ENCODE measurements at places on chromosomes 12 and 14. TPM values are rescaled to one million over a fixed set of nuclear protein-coding genes. Genes with fewer than 3 reads are reported as not detected.

CPNE8 gene
- 19.7 TPM for total RNA-seq

CIROP gene
- total RNA-seq = not detected

TMEM119 gene
- total RNA-seq = not detected

PLXNC1 gene
- 3.2 TPM for total RNA-seq

GDF3 gene
- not detected for total RNA-seq

IRAK3 gene
- total RNA-seq = 0.37 TPM

SPRYD4 gene
- 3.7 TPM for total RNA-seq

FMNL3 gene
- 32.0 TPM for total RNA-seq

RNFT2 gene
- 1.3 TPM for total RNA-seq

UNC79 gene
- total RNA-seq = 0.12 TPM

PRKCH gene
- total RNA-seq = 8.8 TPM

KRT4 gene
- total RNA-seq = not detected

MIP gene
- total RNA-seq = 0.17 TPM

NRL gene
- total RNA-seq = 2.2 TPM

FBXO33 gene
- total RNA-seq = 13.2 TPM

B3GNT4 gene
- total RNA-seq = 0.78 TPM

CIT gene
- total RNA-seq = 3.2 TPM

LRIG3 gene
- 115 TPM for total RNA-seq

DNA sequence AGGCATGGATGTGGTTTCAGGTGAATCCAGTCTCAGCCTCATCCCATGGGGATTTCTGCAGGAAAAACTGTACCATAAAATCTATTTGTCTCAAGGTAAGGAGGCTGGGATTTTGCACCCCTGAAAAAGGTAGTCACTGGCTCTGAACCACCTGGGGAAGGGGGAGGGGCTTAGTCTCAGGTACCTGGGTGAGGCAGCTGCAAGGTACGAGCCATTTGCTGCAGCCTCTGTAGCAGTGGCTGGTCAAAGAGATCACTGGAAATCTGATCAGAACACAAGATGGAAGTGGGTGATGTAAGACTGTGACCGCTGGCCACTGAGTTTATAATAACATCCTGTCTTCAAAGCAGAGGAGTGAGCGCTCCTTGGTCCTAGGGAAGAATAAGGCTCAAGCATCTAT, 209.9 kb upstream of the NOS1 start:
- no peak for DNase-seq

GRCh38 chr12:117523971-117524370, 162.5 kb upstream of the NOS1 start:
- DNase-seq = no peak

- no peak for DNase-seq
Measured at GRCh38 chr12:124792156-124792555, 71.5 kb downstream of the SCARB1 start.

DNA sequence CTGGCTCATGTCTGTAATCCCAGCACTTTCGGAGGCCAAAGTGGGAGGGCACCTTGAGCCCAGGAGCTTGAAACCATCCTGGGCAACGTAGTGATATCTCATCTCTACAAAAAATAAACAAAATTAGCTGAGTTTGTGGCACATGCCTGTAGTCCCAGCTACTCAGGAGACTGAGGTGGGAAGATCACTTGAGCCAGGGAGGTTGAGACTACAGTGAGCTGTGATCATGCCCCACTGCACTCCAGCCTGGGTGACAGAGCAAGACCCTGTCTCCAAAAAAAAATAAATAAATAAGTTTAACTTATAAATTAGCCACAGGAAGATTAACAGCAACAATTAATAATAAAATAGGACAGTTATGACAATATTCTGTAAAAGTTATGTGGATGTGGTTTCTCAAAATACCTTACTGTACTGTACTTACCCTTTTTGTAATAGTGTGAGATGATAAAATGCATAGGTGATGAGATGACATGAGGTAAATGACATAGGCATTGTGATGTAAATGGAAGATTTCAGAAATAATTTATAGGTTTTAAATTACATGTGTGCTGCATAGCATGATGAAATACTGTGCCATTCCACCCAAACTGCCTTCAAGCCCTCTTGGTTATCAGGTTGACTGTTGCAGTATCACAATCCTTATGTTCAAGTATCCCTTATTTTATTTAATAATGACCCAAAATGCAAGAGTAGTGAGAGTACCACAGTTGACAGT, 22.0 kb downstream of the USP15 start:
- DNase-seq = no peak

DNA sequence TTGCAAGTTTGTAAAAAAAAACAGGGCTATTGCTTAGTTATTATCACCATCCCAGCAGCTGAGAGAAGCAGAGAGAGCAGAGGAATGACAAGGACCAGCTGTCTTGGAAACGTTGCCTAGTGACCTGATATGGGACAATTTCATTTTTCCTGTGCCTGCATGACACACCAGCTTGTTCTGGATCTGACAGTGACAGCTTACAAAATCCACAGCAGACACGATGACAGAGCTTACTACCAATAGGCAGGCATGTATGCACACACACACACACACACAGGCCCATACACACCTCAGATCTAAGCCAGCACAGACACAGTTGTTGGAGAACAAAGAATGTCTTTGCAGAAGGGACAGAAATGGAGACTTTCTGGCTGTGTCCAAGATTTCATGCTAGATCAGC, 25.4 kb downstream of the HSPB8 start:
- DNase-seq = no peak

DNA sequence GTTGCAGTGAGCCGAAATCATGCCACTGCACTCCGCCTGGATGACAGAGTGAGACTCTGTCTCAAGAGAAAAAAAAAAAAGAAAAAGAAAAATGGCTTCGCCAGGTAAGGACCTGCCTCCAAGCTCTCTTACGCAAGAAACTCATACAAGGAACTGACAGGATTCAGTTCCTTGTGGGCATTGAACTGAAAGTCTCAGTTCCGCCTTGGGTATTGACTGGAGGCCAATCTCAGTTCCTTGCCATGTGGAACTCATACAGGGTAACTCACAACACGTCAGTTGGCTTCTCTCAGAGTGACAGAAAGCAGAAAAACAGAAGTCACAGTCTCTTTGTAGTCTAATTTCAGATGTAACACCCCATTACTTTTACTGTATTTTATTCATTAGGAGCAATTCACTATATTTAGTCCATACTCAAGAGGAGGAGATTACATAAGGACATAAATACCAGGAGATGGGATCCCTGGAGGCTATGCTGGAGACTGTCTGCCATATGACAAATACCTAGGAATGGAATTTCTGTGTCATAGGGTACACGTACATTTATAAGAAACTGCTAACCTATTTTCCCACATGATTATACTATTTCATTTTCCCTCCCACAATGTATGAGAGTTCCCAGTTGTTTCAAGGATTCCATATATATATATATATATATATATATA, 11.4 kb upstream of the NOPCHAP1 start:
- peak; percentile 72 for DNase-seq

GRCh38 chr12:13105781-13106180, 2.3 kb upstream of the GSG1 start:
- DNase-seq = no peak

DNA sequence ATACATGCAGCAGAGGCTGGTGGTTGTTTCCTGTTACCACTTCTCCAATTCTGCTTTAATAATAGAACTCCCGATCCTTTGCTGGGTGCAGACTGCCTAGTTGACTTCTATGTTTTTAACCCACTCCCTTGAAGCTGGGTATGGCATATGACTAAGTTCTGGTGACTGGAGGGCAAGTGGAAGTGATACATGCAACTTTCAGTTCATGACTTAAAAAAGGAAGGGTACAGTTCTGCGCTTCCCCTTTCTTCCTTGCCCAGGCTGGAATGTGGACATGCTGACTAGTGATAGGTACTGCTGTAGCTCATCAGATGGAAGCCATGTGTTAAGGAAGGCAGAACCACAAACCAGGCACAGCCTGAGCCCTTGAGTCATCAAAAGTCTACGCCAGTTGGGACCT, 2.4 kb upstream of the A2M start:
- DNase-seq = peak; percentile 43

GRCh38 chr12:560691-561390, 101.1 kb downstream of the B4GALNT3 start:
- DNase-seq = no peak

DNA sequence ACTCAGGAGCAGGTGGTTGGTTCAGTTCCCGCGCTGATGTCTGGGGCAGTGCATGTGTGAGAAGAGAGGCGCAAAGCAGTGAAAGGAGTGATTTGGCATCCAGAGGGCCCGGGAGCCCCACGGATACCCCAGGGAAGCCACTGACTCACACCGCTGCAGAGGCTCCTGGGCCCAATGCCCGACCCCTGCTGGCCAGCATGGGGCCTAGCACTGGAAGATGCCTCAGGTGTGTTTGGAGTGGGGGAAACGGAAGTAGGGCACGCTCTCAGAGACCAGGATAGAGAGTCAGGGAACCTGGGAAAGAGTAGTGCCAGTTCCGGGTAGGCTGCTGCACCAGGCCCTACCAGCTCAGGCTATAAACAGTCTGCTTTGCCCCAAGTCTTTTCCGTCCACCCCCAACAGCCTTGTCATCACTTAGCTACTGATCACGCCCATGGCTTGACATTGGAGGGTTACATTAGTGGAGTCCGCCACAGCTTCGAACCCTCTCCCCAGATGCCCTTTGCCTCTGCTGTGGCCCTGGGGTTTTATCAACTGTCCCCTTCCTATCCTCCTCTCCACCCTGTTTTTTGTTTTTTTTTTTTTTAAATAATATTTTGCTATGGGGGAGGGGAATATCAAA, 9.5 kb upstream of the CSAD start:
- DNase-seq = peak; percentile 28

DNA sequence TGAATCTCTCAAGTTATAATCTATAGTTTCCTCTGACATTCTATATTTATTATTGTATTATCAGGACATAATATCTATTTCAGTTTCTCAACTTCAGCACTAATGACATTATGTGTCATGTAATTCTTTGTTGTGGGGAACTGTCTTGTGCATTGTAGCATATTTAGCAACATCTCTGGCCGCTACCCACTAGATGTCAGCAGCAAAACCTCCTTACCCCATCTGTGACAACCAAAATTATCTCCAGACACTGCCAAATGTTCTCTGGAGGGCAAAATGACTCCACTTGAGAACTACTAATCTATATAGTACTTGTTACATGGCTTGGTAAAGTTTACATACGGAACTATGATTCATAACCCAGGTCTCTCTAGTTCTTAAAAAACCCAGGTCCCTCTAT, 110.2 kb downstream of the RASSF9 start:
- DNase-seq = no peak

- no peak for DNase-seq
Measured at GRCh38 chr12:14923944-14924343, 14.4 kb downstream of the ERP27 start.

DNA sequence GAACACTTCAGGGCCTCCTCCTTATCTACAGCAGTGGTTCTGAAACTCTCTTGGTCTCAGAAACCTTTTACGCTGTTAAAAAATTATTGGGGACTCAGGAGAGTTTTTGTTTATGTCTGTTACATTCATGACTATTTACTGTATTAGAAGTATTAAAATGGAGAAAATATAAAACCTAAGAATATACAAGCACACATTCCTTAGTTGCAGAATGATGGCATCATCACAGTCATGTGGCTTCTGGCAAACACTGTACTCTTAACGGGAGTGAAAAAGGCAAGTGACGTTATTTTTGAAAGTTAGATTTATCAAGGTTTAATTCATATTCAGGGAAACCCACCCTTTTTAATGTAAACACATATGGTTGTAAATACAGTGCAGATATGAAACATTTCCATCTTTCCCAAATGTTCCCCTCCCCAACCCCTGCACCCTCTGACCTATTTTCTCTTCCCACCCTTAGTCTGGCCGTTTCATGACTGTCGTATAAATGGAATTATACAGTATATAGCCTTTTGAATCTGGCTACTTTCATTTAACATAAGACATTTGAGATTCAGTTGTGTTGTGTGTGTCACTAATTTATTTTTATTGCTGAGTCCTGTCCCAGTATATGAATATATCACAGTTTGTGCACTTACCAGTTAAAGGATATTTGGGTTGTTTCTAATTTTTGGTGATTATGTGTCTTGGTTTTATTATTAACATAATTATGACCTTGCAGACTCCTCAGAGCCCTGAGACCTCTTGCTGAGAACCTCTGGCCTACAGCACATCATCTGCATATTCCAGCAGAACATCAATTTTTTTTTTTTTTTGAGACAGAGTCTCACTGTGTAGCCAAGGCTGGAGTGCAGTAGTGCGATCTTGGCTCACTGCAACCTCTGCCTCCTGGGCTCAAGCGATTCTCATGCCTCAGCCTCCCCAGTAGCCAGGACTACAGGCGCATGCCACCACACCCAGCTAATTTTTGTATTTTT, 457.0 kb downstream of the PCNX1 start:
- no peak for DNase-seq

- no peak for DNase-seq
Measured at GRCh38 chr12:82867762-82868500, 181.2 kb downstream of the TMTC2 start.

GRCh38 chr12:97490141-97490540, 27.5 kb downstream of the RMST start:
- no peak for DNase-seq

GRCh38 chr12:91704446-91704845, 441.2 kb downstream of the BTG1 start:
- DNase-seq = peak; percentile 75

DNA sequence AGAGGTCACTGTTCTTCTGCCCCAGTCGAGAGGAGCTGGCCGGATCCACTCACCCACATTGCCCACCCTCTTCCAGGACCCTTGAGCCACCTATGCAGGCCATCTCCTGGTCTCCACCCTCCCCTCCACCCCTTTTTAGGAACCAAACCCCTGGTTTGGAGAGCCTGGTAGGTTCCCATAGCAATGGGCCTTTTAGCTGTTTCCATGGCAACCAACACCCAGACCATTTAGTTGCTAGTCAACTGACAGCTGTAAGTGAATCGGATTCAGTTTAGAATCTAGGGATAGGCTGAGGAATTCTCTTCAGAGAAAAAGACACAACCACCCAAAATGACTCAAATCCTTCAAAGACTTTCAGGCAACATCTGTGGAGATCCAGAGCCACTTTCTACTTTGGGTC, 16.5 kb downstream of the NPC2 start:
- no peak for DNase-seq

GRCh38 chr12:82149045-82149444, 209.1 kb downstream of the CCDC59 start:
- no peak for DNase-seq

DNA sequence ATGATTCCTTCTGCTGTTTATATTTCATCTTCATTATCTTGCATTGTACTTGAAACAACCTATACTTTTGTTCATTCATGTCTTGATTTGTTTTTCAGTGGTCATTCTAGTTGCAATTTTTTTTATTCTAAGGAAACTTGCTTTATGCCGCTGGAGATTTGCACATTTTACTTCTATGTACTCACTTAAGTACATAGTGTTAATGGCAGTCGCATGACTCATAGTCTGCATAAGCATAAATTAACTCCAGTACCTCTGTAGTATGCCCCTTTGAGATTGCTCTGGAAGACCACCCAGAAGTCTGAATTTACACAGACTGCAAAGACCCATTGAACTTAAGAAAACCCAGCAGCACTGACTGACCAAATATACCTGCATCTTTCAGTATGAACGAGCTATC, 77.0 kb downstream of the MSRB3 start:
- DNase-seq = no peak

DNA sequence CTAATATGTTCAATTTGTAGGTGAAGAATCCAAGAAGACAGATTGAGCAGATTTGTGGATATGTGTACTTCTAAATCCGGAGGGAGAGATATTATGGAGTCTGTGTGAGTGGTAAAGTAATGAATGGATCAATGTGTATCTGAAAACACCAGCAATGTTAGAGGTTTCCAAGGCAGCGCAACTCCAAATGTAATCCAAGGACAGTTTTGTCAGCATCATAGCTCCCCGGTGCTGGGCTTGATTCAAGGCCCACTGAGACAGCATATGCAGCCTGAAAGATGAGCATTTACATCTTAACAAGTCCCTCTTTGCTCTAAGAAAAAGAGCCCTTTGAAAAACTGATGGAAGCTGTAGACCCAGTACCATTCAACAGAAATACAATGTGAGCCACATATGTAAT, 38.3 kb upstream of the FRMD6 start:
- DNase-seq = no peak

Measured in mammary epithelial cell (primary cell).